ENCODE measurements at places on chromosomes 3 and 15.
A peak's percentile ranks its signal among the peaks of the same experiment; 100 is the strongest.

GRCh38 chr3:134372396-134373270 is 1.6 kb downstream of the AMOTL2 start:
- DNase-seq, result no peak

DNA sequence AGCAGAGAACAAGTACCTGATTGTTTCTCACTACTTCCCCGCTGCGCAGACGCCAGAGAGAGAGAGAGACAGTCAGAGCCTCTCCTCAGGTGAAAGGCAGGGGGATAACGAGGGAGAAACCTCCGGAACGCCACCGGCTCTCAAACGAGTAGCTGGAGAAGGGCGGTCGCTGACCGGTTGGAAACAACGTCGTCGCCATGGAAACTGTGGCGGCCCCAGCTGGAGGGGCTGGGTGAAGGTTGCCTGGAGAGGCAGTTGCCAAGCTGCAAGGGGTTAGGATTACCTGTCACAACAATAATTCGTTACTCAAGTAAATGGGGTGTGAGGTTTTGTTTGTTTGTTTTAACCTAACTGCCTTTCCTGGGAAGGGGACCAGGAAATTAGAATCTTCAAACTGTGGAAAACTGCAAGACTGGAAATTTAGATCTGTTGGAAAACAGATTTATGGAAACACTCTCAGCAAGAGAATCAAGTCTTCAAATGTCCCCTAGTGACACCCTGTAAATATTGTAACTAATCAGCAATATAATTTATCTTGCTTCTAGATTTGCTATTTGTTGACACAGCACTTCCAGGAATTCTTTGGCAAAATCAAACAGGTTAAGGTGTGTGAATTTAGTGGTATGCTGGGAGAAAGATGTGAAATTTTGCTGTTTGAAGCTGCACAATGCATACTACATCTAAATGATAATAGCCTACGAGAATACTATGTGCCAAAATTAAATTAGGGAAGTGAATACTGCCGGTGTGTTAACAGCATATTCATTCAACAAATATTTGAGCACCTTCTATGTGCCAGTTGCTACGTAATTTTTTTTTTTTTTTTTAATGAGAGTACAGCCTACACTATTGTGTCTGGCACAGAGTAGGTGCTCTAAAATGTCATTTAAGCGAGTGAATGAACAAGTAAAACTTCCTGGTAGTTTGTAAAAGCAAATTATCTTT is at the start of gene DNAH12:
Gene DNAH12, minus strand, starts transcription at position 164 of the 945 bp plus-strand sequence. CDS start 1,474 bp downstream, outside the sequence.
- DNase-seq, result peak; percentile 31

DNA sequence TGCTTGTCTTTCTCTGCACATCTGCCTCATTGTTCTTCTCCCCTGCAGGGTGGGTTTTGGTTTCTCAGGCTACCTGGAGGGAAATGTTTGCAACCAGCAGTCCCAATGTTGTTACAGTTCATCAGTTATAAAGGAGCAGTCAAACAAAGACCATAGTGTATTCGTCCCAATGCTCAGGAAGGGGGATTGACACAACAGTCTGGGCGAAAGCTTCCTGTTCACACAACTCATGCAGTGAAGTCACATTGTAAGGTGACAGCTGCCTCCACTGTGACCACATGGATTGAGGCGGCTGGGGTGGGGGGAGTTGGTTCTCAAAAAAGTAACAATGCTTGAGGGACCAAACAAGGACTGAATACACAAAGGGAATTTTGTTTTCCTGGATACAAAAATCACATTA is 28.8 kb upstream of the TF start:
- DNase-seq, result no peak

DNA sequence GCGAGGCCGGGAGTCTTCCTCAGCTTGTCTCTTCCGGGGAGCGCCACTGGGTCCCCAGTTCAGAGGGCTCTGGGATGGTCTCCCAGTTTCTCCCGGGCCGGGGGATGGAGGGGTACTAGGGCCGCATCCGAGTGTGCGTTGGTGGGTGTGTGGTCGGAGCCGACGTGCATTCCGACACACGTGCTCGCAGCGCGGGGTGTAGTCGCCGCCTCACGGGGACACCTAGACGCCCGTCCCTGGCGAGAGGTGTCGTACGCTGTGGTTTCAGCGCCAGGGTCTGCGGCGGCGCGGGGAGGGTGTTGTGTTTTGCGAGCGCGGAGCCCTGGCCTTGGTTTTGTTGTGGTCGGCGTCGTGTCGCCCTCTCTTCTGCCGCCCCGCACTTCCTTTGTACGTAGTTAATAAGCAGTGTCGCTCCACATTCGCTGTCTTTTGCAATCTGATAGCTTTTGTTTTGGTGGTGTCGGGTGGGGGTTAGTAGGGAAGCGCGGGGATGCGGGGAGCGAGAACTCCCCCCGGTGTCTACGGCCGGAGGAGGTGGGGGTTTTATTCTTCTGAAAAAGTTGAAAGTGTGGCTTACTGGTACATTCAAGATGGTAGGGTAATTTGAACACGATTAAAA is 2.2 kb downstream of the IGF1R start:
- DNase-seq, result peak; percentile 62

GRCh38 chr15:89139613-89140499 is 51.6 kb downstream of the ABHD2 start:
- DNase-seq, result no peak

GRCh38 chr3:194070220-194070633 is 65.7 kb upstream of the HES1 start:
- DNase-seq, result no peak

DNA sequence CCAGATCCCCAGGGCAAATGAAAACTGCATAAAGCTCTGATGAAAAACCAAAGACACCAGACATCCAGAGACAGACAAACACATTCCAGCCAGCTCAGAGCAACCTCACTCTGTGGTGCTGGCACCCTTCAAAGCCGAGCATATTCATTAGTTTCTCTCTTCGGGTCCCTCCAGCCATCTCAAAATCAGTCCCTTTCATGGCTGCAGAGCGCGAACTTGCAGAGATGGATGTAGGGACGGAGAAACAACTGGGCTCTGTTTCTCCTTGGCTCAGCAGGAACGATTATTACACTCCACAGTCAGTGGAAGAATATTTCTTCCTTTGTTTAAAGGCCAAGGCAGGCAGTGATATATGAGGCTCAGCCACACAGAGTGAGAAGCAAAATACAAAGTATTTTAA is 50.4 kb upstream of the SYN2 start:
- no peak for DNase-seq

- DNase-seq, result peak; percentile 61
These were observed 103.3 kb upstream of the PRTG start for GRCh38 chr15:55846116-55846707.

DNA sequence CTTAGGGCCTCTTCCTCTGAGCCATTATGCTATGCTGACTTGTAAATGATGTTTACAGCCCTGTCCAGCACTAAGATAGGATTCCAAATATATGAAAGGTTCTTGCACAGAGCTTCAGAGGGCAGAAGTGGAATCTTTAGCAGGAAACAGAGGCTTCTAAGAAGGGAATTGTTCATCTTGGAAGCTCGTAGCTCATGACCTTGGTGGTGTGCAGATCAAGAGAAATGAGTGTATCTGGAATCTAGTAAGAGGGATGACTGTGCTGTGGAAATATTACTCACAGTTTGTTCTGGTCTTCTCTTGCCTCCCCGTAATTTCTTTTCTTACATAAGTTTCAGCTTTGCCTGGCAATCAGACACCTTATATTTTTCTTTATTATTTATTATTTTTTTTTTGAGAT is 175.8 kb downstream of the SPATA16 start:
- DNase-seq, result no peak

DNA sequence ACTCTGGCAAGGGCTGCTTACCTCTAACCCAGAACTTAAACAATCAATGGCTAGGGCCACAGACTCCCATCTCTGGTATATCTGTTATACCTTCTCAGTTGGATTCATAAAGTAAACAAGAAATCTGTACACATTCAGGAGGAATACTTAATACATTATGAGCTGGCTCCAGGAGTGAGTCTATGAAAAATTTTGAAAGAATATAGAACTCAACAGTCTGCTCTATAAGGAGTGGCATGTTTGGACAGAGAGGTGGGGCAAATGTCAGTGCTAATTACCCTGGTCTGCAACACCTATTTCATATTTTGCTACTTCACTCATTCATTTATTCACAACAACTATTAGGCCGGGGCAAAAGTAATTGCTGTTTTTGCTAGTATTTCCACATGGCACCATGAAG is 245.1 kb downstream of the THRB start:
- DNase-seq, result no peak

DNA sequence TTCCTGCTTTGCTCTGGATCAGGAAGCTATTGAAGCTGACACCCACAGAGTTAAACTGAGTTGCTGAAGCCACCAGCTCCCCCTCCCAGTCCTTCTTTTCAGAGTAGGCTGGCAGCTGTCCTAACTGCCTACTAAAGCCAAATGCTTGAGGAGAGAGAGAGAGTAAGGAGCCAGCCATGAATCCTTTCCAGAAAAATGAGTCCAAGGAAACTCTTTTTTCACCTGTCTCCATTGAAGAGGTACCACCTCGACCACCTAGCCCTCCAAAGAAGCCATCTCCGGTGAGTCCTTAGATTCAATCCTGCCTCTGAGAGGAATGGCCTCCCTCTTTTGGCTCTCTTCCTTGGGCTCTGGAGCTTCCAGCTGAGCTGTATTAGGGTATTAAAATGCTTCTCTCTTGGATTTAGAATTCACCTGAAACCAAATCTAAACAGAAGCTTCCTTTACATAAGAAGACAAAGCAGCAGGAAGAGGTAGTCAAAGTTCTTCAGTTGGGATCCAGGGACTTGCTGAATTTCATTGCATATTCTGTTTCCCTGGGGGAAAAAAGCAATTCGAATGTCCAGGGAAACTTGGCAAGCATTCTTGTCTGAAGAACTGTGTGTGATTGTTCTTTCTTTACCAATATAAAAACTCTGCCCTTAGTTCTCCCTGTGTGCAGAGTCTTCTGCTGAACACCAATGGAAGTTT is at the start of gene SLC15A2:
Gene SLC15A2, plus strand, starts transcription at position 101 of the 690 bp plus-strand sequence. Its CDS starts 76 bp downstream, at position 177.
- DNase-seq, result no peak

DNA sequence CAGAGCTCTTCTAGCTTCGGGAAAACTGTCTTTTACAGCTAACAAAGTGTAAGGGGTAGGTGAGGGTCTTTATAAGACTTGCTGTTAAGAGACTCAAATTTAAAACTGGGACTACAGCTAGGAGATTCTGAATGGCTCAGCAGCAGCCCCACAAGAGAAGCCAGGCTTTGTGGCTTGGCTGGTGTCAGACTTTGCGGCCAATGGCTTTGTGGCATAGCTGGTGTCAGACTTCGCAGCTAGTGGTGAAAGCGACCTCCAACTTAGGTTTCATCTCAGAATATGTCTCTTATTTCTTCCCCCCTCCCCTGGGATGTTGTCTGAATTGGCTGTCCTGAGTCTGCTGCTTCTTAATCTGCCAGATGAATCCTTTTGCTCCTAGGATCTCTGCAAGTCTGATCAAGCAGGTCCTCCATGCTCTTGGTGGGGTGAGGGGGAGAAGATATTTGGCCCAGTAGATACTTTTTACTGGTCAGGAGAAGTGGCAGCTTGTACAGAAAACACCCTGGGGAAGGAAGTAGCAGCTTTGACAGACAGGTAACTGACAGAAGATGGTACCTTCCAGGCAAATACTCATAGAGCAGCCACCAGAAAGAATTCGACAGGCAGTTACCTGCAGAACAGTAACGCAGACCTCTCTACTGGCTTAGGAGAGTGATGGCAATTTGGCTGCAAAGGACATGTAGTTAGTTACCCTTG is 8.4 kb downstream of the BOC start:
- no peak for DNase-seq

DNA sequence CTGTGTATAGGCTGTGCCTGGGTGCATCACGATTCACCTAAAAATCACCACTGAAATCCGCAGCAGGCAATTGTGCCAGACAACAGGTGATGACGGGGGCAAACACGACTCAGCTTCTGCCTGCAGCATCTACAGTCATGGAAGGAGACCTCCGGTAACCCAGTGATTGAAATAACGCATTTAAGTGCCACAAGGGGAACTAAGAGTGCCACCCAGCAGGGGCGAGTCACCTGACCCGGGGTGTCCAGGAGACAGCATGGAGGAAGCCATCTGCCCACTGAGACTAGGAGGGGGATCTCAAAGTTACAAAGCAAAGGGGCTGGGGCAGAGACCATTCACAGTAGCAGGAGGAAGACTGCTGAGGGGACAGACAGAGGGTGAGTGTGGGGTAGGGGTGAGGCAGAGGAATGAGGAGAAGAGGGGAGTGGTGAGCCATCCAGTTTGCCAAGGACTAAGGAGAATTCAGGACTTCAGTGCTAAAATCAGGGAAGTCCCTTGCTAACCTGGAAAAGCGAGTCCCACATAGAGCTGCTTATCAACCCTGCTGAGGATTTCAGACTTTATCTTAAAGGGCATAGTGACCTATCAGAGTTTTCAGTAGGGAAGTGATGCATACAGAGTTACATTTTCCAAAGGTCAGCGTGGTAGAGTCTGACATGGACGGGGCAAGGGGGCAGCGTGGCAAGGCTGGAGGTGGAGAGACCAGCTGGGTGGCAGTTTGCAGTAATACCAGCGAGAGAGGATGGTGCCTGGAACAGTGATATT is 256.7 kb upstream of the HES1 start:
- no peak for DNase-seq

DNA sequence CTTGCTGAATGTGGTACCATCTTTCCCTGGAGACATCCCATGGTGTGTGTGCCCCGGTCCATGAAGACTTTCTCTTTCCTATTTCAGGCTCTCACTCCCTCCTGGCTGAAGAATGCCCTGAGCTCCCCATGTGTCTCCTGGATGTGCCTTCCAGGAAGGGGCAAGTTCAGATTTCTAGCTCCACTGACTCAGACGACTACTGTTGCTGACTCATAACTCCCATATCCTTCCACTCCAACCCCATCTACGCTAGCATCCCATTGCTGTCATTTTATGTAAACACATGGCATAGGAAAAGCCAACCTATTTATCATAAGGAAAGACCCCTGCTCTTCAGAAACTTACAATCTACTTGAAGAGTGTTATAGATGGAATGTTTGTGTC is 95.0 kb downstream of the ADCY5 start:
- no peak for DNase-seq

GRCh38 chr3:164658125-164658524 is 420.2 kb downstream of the SI start:
- no peak for DNase-seq

DNA sequence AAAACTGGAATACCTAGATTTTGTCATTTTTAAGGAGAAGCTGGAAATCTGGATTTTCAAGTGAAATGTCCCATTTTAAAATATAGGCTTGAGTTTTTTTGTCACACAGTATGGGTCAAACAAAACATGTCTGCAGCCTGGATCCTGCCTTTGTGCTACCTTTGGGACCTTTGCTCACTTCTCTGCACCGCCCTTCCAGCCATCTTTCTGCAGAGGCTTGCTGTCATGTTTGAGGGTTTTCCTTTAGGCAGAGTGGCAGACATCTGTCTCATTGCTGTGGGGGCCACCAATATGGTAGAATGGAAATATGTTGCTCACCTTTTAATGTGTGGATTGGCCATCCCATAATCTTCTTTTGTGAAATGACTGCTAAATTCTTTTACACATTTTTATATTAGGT is 136.3 kb downstream of the EEFSEC start:
- DNase-seq, result no peak

DNA sequence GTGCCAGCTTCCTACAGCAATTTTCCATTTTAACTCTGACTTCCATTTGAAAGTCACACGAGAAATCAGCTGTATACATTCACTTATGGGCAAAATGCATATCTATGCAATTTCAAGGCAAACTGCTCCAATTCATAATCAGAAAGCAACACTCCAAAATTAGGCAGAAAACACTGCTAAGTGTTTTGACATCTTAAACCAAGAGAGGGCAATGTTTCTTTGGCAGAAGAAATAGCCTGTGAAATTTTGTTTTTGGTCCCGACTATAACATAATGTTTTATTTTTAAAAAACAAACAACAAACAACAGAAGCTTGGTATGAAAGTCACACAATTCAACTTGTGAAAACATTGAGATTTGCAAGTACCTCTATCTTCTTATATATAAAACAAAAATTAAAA is 42.6 kb downstream of the GOLIM4 start:
- DNase-seq, result no peak
